Activated CD4-positive, alpha-beta T cell treated with anti-CD3 and anti-CD28 coated beads, Interleukin-2, amount 50 U/mL, for 48 hours (primary cell): ENCODE measurements at places on chromosomes 5 and 9.

DNA sequence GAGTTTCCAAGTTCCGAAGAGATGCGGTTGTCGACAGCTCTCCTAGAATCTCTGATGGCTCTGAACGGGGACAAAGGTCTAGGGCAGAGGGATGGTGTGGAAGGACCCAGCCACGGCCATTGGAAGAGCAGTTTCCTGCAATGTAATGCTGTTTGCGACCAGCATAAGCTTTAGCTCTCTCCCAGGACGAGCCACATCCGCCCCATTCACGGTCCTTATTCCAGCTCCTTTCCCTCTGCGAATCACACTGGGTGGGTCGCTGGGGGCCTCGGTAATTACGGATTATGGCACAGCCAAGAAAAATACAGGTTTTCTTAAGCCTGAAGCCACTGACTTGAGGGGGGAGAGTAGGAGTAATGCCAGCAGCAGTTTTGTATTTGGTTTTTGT lies 22.7 kb downstream of the ANXA2R start:
- DNase-seq: peak; percentile 51

DNA sequence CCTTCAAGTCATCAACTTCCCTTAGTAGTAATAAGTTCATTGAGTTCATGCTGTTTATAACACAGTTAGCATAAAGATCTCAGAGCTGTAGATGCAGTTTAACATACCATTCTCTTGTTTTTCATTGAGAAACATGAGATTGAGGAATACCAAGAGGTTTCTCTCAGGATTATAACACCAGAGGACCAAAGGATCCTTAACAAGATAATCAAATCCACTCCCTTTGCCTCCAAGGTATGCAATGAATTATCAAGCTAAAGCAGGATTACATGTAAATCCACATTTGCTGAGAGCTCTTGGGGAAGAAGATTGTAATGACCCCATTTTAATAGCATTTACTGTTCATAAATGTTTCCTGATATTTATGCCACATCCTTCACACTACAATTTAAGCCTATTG lies 35.1 kb upstream of the DAB2 start:
- DNase-seq: no peak

DNA sequence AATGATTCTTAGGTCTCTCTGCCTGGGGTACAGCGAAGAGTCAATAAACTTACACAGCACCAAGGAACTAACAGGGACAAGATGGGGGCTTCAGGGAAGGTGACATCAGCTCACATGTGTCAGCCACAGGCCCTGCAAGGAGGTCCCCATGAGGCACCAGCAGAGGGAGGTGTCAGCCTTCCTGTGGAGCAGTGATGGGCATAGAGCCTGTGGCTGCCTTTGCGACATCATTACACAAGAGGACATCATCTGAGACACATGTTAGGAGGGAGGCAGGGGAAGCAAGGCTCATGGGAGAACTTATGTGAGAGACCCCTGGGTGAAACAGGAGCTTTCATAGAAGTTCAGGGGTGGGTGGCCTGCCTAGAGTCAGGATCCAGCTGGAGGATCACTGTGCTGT lies 389.6 kb downstream of the SEMA5A start:
- no peak for DNase-seq

DNA sequence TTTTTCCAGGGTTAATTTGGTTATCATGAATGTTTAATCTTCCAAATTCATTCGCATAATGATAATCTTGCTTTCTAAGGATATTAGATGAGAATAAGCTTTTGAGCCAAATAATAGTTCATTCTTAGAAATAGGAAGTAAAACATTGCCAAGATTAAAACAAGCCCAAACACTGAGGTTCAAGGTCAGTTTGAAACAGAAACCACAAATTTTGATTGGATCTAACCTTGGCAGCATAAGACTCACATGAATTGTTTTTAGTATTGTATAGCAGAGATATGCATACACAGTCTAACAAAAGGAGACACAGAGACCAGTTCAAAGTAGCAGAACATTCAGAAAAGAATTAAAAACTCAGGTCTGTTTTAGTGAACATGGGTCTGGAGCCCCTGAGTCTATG lies 43.4 kb upstream of the VCAN start:
- DNase-seq: no peak

DNA sequence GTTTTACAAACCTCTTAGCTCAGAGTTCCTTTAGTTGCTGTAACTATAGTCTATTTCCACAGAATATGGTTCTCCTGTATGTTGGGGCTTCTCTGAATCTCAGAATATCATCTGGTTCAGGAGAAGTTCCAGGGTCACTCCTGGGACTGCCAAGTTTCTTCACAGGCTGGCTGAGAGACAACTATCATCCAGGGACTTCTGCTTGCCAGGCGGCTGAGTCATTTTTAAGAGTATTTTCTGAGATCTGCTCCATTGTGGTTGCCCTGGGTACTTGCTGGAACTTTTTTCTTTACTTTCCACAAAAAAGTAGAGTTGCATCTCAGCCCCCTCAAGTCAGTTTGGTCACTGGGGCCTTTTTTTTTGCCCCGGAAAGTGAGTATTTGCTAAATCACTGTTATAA lies 566.5 kb downstream of the LRRC70 start:
- DNase-seq: no peak

GRCh38 chr5:14545308-14545707 lies 36.3 kb upstream of the OTULINL start:
- no peak for DNase-seq

- no peak for DNase-seq
Measured at GRCh38 chr5:6711409-6712141, 1.7 kb upstream of the TENT4A start.

DNA sequence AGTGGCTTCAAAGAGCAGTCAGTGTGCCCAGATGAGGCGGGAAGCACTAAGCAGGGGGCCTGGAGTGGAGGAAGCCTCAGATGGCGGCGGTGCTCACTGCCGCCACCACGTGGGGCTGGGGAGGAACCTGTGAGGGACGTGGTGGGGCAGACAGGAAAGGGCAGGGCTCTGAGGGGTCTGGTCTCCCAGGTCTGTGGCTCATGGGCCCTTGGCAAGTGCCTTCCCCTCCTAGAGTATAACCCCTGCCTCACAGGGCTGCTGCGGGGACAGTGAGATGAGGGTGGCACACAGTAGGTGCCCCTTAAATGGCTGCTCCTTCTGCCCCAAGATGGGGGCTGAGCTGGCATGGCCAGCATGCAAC lies 26.6 kb downstream of the NR5A1 start:
- DNase-seq: no peak

- no peak for DNase-seq
Measured at GRCh38 chr5:62689599-62690368, 111.2 kb downstream of the LRRC70 start.

GRCh38 chr9:130042406-130042884 lies 544 bp downstream of the FNBP1 start:
- peak; percentile 38 for DNase-seq

- DNase-seq: no peak
Measured at GRCh38 chr9:83986195-83986594, 5.6 kb downstream of the RMI1 start.

DNA sequence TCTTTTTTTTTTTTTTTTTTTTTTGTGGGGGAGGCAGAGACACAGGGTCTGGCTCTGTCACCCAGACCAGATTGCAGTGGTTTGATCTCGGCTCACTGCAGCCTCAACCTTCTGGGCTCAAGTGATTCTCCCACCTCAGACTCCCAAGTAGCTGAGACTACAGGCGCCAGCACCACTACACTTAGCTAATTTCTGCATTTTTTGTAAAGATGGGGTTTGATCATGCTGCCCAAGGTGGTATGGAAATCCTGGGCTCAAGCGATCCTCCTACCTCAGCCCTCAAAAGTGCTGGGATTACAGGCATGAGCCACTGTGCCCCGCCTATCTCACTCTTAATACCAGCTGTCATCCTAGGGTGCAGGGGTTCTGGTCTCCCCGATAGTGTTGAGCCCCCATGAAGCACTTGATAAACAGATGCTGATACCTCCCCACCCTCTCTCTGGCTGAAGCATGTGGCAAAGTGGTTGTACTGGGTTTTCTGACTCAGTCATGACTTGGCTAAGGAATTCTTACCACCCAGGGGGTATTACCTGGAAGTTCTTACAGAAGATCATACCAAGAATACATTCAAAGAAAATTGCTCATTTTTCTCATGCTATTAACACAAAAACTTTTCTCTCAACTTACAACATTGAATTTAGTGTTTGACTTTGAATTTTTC lies 110.2 kb upstream of the DAPK1 start:
- no peak for DNase-seq

- no peak for DNase-seq
Measured at GRCh38 chr5:14173377-14174229, 30.5 kb downstream of the TRIO start.

DNA sequence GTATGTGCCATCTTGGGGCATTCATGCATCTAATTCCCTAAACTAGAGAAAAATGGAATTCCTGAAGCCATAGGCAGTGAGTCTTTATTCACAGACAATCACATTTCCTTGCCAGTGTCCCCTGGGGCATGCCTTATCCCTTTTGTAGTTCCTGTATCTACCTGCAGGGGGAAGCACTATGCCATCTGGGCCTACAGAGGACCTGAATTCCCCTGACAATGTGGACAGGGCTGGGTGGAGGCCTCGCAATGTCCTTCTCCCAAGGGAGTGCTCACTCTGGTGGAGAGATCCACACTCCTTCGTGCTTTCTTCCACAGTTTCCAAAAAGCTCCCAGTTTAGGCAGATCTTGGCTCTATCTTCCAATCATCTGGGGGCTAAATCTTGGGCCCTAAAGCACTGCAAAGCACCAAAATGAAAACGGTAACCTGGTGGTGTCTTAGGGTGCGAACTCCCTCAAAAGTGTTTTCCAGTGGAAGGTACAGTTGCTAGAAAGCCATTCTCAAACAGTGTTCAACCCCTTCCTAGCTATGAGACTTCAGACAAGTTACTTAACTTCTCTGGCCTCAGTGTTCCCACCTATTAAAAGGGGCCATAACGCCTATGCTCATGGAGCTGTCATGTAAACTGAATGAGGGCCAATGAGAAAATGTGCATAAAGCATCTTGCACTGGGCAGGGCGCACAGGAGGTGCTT lies 17.5 kb downstream of the WHRN start:
- peak; percentile 63 for DNase-seq

GRCh38 chr5:115735108-115735998 lies 81.1 kb downstream of the CDO1 start:
- no peak for DNase-seq

GRCh38 chr9:91949392-91949945 lies 559 bp downstream of the ROR2 start:
- no peak for DNase-seq

DNA sequence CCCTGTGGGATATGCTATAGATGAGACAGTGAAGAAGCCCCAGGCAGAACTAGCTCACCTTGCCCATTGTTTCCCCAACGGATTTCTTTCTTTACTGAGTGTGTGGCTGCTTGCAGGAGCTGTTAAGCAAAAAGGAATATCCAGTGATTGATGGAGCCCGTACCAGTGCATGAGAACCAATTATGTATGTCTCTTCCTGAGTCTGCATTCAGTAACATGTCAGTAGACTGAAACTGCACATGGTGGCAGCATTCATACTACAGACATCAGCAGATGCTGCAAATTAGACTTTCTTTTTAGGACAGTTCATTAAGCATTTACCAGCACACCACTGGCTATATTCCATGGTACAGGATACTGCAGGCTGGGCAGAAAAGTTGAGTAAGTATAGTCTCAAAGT lies 90.3 kb upstream of the PLCXD3 start:
- DNase-seq: no peak

- DNase-seq: no peak
Measured at GRCh38 chr5:61805101-61805500, 473.0 kb downstream of the ZSWIM6 start.

DNA sequence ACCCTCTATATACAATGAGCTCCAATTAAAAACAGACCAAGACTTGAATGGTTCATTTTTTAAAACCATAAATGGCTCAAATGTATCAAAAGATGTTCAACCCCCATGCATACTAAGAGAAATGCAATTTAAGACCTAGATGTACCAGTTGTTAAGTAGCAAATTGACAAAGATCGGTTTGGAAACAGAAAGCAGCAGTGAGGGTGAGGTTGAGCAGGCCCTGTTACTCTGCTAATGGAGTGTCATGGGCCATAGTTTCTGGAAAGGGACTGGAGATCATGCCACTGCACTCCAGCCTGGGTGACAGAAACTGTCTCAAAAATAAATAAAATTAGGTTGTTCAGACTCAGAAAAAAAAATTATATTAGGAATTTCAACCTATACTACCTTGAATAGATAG lies 55.0 kb downstream of the FNBP1 start:
- DNase-seq: no peak

GRCh38 chr5:157858527-157859226 lies at the start of gene CLINT1:
TSS of gene CLINT1 (minus strand) at chr5:157859145. CDS start at chr5:157858970, 175 bp downstream.
- DNase-seq: peak; percentile 88

- no peak for DNase-seq
Measured at GRCh38 chr5:172506251-172506650, 51.9 kb upstream of the SH3PXD2B start.

DNA sequence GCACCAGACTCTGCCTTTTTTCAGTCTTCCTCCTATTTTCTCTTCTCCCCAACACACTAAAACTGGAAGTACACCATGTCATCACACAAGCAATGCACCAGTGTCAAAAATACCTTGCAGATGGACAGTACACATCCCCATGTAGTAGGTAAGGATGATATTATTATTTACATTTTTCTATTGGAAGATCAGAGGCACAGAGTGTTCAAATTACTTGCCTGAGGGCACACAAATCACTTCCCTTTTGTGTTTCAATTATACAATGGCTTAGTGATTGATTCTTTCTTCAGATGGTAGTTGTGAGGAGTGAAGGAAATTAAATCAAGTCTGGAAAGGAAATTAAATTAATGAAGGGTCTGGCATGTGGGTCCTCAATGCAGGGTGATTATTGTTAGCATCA lies 39.6 kb downstream of the CTSL start:
- DNase-seq: no peak

- no peak for DNase-seq
Measured at GRCh38 chr9:135790850-135791249, 88.9 kb downstream of the KCNT1 start.

DNA sequence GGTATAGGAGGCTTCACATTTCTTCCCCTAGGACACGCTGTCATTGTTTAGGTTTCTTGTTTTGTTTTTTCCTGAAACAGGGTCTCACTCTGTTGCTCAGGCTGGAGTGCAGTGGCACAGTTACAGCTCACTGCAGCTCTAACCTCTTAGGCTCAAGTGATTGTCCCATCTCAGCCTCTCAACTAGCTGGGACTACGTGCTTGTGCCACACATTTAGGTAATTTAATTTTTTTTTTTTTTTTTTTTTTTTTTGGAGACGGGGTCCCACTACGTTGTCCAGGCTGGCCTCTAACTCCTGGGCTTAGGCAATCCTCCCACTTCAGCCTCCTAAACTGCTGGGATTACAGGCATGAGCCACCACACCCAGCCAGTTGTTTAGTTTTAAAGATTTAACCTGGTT lies 66.2 kb downstream of the EXOSC2 start:
- DNase-seq: no peak

DNA sequence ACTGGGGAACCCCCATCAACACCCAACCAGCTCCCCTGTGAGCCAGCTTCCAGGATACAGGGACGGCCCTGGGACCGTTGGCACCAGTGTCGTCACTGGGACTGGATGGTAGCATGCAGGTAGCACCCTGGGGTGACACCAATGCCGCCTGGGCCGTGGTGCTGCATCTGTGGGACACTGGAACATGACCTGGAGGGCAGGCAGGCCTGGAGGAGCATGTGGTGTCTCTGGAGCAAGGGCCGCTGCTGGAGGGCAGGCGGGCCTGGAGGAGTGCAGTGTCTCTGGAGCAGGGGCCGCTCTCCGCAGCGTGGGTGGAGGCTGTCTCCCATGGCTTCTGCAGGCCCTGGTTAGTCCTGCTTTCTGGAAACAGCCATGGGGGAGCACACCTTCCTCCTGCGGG lies 13.1 kb downstream of the LPCAT1 start:
- no peak for DNase-seq
